ENCODE measurements at places on chromosomes 4 and X.

- no peak for DNase-seq
These were observed 361.4 kb downstream of the TEX13C start for GRCh38 chrX:125681058-125681457.

GRCh38 chrX:48793935-48794334, 7.5 kb downstream of the GATA1 start:
- no peak for DNase-seq

- DNase-seq, result no peak
These were observed 32.5 kb downstream of the TACC3 start for GRCh38 chr4:1753697-1754311.

DNA sequence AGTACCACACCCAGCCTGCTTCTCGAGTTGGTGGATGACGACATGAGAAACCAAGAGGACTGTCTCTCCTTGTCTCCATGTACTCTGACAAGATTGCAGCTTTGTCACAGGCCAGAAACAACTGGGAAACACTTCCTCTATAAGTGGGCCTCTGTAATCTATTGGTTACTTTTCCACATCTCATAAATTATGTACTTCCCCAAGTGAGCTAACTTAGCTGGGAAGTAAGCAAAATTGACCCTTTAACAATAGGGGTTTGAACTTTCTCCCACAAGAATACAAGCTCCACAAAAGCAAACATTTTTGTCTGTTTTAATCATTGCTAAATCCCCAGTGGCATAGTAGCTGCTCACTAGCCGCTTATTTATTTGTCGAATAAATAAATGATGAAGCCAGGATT, 14.1 kb upstream of the USO1 start:
- DNase-seq, result no peak

DNA sequence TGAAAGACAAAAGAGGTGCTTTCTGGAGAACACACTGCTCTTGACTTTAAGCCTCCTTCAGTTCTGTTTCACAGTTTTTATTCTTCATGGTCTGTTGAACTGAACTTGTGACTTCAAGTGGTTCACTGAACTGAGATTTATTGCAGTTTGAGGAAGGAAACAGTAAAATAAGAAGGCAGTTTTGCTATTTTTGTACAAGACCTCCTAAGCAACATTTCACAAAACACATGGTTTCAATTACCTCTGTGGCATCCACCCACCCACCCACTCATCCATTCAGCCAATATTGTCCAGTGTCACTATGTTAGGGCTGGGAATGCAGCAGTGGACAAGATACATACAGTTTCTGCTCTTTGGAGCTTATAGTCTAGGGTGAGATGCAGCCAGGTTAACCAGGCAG, 131.3 kb downstream of the IL1RAPL2 start:
- no peak for DNase-seq

GRCh38 chrX:47223476-47224250, 5.2 kb downstream of the CDK16 start:
- no peak for DNase-seq

DNA sequence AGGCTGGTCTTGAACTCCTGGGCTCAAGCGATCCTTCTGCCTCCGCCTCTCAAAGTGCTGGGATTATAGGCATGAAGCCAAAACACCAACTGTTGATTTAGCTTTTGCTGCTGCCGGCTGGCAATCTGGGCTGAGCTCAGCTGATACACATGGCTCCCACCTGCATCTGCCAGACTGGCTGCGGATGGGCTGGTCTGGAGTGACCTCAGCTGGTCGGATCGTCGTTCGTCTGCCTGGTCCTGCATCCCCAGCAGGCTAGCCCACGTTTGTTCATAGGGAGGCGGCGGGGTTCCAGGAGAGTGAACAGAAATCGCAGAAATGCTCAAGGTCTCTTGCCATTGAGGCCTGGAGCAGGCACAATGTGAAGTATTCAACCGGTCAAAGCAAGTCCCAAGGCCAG, 74.4 kb upstream of the DDX3X start:
- no peak for DNase-seq

GRCh38 chr4:168411318-168412150, 68.8 kb downstream of the DDX60L start:
- DNase-seq, result no peak

DNA sequence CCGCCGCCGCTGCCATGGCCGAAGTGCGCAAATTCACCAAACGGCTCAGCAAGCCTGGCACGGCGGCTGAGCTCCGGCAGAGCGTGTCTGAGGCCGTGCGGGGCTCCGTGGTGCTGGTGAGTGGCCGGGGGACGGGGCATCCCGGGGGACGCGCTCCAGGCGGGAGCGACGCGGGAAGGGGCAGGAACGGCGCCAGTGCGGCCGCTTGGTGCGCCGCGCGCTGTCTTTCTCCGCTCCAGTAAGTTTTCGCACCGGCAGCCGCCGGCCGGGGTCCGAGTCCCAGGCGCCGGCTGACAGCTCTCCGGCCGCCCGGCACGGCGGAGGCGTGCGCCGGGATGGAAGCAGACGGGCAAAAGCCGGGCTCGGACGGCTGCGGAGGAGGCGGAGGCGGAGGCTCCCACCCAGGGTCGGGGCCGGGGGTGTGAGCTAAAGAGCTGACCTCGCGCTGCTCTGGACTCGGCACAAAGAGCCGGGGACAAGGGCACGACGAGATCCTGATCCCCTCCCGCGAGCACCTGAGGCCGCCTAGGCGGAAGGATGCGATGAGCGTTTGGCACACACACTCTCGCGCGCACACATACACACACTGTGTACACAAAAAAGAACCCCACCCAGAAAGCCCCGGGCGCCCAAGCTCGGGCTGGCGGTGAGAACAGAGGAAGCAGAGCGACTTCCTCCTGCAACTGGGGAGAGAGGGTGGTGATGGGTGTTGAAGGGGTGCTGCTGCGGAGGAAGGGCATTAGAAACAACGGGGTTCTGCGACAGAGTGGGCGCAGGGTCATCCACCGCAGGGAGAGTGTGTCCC, 545 bp downstream of the DOCK11 start:
- DNase-seq, result peak; percentile 14

DNA sequence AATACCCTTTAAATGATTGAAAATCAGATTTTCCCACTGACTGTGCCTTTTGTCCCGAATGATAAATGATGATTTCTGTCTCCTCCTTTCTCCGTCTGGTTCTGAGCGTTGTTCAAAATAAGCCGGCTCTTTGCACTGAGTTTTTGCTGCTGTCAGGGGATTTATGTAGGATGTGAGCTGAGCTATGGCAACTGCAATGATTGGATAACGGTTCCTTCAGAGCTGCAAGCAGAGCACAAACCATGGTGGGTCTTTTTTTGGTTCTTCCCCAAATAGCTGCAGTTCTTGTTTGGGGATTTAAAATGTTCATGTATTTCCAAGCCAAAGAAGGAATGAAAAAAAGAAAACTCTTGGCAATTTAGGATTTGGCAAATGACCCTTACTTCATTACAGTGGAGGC, 124.5 kb upstream of the CASK start:
- no peak for DNase-seq

DNA sequence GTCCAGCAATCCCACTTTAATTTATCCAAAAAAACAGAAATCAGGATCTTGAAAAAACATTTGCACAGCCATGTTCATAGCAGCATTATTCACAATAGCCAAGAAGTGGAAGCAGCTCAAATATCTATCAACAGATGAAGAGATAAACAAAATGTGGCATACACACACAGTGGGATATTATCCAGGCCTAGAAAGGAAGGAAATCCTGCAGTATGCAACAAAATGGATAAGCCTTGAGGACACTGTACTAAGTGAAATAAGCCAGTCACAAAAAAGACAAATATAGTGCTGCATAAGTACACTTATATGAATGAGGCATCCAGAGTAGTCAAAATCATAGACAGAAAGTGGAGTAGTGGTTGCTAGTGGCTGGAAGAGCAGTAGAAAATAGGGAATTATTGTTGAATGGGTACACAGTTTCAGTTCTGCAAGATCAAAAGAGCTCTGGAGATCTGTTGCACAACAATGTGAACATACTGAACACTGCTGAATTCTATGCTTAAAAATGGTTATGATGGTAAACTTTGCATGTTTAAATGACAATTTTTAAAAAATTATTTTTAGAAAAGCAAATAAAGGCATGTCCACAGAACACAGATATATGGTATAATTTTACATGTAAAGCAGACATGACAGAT, 25.6 kb downstream of the CHM start:
- DNase-seq, result no peak

Measured in stimulated activated CD8-positive, alpha-beta memory T cell treated with anti-CD3 and anti-CD28 coated beads, Interleukin-15, amount 100 ng/mL, for 24 hours (primary cell).